Activated CD4-positive, alpha-beta T cell treated with anti-CD3 and anti-CD28 coated beads for 24 hours (primary cell): ENCODE measurements at places on chromosomes 6 and 20.

- no peak for DNase-seq
These were observed 675 bp downstream of the DSTN start for GRCh38 chr20:17570347-17571152.

- no peak for DNase-seq
These were observed 4.8 kb upstream of the QKI start for GRCh38 chr6:163409712-163410111.

- no peak for DNase-seq
These were observed 105.8 kb upstream of the NOX3 start for GRCh38 chr6:155561257-155561965.

DNA sequence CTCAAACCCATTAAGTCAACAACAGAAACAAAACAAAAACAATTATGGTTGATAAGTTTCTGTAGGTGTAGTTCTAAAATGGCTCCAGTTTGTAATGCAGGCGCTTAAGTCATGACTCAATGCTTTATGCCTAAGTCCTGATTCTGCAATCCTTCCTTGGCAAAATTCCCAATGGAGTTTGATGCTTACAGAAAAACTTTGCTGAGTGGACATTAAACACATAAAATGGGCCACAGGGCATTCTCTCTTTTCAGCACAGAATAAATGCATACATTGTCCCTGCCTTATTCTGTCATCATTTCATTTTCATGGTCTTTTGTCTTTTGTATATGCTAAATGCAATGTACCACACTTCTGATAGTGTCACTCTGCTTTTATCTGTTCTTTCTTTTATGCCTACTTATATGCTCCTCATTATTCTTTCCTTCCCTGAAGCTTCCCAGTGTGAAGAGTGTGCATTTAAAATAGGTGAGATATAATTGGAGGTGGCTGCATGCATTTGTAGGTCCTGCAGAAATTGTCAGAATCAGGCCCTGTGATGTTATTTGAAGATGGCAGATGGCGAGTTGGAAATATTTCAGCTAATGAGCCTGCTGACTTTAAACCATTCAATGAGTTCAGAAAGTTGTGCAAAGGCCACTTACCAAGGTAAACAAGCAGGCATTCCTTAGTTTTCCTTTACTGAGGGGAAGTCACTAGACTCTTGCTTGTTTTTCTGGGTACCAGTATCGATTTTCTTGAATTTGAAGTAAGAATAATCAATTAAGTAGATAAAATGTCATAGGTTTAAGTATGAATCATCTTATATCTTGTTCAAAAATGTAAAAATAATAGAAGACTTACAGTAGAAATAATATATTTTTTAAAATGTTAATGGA is 313.1 kb downstream of the TRDN start:
- no peak for DNase-seq

DNA sequence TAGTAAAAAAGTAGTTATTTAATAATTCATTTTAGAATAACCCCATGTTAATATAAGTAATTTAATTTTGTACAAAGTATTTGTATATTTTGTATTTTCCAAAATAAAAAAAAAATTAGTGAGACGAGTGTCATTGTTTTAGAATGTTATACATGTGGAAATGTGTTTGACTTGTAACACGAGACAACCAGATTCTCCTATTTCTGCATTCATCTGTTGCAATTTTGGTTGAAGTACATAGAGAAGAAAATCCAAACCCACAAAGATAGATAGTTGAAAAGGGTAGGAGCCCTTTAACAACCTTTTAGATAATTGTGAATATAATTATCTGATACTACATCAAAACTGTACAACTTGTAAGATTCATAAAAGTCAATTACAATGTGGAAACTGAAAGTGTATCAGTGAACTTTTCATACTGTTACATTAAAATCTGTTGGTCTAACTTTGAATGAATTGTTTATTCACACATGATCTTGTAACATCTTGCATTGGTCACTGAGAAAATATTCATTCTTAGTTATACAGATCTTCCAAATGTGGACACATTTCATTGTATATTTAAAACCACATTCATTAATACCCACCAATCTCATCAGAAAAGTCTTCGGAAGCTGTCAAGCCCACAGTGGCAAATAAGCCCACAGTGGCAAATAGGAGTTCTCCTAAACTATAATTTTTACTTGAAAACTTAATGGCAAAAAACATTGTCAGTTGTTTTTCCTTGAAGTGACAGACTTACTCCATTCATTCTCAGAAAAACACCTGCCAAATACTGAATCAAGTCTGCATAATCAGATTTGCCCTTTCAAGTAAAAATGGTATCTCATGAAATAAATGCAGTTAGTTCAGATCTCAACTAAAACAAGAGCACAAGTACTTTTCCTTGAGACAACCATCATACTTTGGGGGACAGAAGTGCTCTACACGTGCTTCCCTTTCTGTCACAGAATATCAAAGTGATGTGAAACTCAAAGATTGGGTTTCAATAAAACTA is 52.8 kb downstream of the FKBP5 start:
- no peak for DNase-seq

GRCh38 chr6:39476151-39476550 is 153.6 kb upstream of the KCNK16 start:
- DNase-seq = no peak

GRCh38 chr6:71139249-71139648 is 149.4 kb upstream of the OGFRL1 start:
- no peak for DNase-seq

DNA sequence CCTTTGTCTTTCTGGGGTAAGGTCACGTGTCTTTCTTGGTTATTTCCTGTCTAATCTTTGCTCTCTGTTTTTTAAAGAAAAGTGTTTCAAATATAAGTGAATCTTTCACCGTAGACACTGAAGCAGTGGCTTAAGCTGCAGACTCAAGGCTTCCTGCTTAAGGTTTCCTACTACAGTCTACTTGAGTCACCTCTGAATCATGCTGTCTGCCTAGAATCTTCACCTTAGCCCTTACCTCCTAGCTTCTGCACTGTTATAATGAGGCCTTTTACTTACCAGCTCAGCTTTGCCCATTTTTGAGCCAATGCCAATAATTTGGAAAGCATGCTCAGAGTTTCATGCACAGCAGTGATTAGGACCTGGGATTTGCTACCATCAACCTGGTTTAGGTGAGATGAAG is 30.6 kb downstream of the ADGRF4 start:
- no peak for DNase-seq

DNA sequence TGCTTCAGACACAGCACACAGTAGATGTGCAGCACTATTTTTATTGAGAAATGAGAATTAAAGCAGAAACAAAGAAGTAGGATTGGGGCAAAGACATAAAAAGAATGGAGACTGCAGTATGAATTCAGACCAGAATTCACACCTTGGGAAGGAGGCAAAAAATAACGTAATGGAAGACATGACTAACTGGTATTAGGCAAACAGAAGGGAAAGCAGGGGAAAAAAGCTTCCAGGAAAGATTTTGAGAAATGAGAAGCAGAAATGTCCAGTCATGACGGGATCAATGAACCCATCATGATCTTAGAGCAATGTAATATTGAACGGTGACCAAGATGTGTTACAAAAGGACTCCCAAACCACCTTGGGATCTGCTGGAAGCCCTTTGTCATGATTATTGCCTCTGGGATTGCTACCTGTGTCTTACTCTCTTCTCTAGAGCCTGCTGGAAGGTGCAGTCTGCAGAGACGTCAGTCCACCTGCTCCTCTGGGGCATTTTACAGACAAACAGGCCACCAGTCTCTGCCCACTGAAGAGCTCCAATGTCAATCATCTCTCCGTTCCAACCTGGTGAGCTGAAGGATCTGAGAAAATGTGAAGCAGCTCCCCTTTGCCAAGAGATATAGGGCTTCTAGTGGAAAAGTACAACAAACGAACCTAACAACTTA is 8.7 kb downstream of the NUDT3 start:
- DNase-seq = no peak

- no peak for DNase-seq
These were observed 27.1 kb upstream of the FBXO30 start for GRCh38 chr6:145841668-145842067.

DNA sequence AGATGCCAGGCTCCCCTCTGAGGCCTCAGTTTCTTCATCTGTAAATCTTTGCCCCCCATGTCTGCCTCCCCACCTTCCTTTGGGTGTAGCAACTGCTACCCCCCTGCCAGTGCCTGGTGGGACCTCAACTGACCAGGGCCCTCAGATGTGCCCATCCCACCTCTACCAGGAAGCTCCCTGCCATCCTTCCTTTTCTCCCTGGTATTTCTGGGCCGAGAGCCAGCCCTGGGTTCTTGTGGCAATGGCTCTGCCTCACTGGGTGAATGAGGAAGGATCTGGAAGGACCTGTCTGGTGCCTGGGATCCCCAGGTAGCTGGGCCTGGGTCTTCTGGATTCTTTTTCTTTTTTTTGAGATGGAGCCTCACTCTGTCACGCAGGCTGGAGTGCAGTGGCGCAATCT is 141.1 kb upstream of the RNF24 start:
- no peak for DNase-seq

- no peak for DNase-seq
These were observed 359.4 kb downstream of the HDGFL1 start for GRCh38 chr6:22928775-22929174.

DNA sequence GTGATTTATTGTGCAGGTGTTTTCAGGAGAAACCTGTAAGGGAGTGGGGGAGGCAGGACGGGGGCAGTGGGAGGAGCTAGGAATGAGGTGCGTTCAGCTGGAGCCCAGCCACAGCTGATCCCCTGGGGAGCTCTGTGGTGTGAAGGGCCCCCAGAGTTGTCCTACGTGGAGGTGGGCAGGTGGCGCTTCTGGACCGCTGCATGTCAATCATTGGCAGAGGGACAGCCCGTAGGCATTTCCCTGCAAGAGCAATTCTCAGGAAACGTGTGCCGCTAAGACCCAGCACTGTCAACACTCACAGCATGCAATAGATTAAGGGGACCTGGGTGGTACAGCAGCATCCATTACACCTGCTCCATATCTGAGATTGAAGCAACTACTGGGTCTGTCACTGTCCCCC is 88.0 kb downstream of the PRND start:
- DNase-seq = no peak

GRCh38 chr6:2734488-2735166 is 16.1 kb downstream of the MYLK4 start:
- DNase-seq = no peak

DNA sequence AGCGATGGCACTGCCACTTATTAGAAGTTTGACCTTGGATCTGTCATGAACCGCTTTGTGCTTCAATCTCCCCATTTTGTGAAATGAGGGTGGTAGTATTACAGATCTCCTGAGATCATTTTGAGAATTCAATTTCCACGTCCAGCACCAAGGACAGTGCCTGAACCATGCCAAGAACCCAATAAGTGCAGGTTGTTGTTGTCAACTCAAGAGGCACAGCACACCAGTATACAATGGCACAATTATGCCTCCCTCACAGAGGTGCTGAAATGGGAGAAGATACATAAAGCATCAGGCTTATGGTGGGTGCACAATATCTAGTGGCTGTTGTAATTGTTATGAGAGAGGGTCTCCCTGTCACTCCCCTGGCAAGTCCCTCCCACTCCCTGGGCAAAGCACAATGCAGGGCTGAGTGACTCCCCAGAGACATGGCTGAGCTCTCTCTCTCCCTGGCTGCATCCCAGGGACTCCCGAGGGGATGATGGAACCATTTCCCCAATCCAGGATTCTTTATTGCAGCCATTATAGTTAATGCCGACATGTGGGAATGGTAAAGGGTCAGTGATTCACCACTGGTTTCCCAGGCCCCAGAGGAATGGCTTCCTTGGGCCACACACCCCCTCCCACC is 78.7 kb downstream of the CDH22 start:
- DNase-seq = no peak

GRCh38 chr6:40352006-40352405 is 235.2 kb downstream of the LRFN2 start:
- no peak for DNase-seq

GRCh38 chr6:109316909-109317308 is 65.4 kb downstream of the CD164 start:
- DNase-seq = no peak

DNA sequence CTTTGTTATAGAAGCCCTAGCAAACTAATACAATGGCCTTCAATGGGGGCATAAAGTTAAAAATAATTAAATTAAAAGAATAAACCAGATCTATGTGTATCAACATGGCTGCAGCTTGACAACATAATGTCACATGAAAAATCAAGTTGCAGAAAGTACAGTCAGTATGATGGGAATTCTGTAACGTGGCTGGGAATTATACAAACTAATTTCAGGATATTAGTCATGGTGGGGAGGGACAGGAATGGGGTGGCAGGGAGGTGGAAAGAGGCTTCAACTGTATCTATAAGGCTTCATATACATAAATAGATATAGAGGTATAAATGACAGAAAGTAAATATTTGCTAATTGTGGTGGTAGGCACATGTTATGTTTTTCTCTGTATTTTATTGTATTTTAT is 107.1 kb downstream of the UNC5CL start:
- no peak for DNase-seq

DNA sequence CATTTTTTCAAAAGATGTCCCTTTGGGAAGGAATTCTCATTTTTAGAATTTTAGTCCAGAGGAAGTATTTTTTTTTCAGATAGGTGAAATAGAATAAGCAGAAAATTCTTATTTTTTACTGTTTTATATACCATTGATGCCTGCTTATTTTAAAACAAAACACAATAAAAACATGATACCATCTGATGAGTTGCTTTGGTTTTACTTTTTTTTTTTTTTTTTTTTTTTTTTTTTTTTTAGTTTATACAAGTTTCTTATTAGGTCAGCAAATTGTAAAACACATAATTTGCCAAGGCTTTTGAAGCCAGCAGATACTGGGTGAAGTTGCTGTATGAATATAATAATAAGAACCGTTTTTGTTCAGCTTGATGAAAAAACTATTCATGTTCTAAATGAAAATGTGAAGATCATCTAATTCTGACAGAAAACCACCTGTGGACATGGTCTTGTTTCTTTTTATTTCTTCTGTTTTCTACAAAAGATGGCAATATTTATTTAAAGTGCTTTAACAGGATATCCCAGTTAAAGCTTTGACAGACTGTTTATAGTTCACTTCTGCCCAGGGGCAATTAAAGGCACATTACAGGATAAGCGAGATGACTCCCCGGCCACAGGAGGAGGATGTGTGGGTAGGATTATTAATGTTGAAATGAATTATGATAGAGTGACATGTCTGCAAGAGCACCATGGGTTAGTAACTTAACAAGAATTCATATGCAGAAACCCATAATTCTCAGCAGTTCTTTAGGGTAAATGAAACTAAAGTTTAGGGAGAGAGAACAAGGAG is 31.1 kb downstream of the MYB start:
- no peak for DNase-seq

DNA sequence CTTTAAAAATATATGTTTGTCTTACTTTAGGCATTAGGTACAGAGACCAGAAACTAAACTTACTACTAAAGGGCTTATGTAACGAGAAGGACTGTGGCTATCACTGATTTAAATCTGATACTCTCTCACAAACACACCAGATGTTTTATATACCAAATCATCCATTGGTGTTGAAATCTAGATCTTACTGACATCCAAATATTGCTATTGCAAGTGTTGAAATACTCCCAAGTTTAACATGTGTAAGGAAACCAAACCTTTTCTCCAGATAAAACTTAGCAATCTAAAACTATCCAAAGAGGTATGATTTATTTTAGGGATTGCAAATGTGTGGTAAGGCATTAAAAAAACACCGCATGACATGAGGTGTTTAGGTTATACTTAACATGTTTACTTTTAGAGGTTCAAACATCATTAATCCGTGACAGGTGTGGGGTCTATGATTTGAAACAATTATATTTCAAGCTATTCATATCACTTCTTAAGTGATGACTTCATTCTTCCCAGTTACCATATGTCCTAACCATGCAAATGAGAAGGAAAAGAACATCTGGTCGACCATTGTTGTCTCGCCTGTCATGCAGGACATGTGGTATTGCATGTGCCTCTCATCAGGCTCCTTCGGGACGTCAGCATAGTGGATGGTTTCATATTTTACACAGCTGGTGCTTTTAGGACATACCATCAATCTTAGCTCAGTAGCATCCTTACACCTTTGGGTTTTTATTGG is 168.3 kb upstream of the SPACA1 start:
- DNase-seq = no peak
